ENCODE measurements at places on chromosomes 2 and 18. TPM values are rescaled to one million over a fixed set of nuclear protein-coding genes. Genes with fewer than 3 reads are reported as not detected.

Gene FOXI3
- not detected for total RNA-seq

Gene CYS1
- 4.0 TPM for total RNA-seq

Gene ST8SIA5
- not detected for total RNA-seq

Gene QPCT
- total RNA-seq = 23.6 TPM

Gene PARD3B
- total RNA-seq = 31.4 TPM

Gene UGGT1
- 61.1 TPM for total RNA-seq

Gene SLC16A14
- total RNA-seq = 9.2 TPM

Gene FTCDNL1
- 1.5 TPM for total RNA-seq

Gene CCL20
- total RNA-seq = 2.3 TPM

Gene ACVR1
- 31.7 TPM for total RNA-seq

Gene RAB17
- total RNA-seq = 24.2 TPM

Gene ANKRD30B
- not detected for total RNA-seq

Gene TLX2
- not detected for total RNA-seq

Gene POTEC
- total RNA-seq = not detected

Gene BOK
- total RNA-seq = 16.0 TPM

Gene SLC8A1
- total RNA-seq = 116 TPM

Gene PTPN18
- total RNA-seq = 97.9 TPM

Gene DNAH7
- total RNA-seq = 5.5 TPM

Gene MC5R
- not detected for total RNA-seq

Gene ATP5F1A
- total RNA-seq = 409 TPM

Gene LRP2
- total RNA-seq = 0.13 TPM

Gene GPR45
- total RNA-seq = not detected

Gene REG3A
- total RNA-seq = not detected

Gene FAM237A
- total RNA-seq = not detected

Gene IL37
- not detected for total RNA-seq

Gene ACVR2A
- 32.7 TPM for total RNA-seq

Gene LONRF2
- 3.6 TPM for total RNA-seq

Gene TP53I3
- total RNA-seq = 30.5 TPM
